ENCODE measurements at places on chromosomes 4 and X.

DNA sequence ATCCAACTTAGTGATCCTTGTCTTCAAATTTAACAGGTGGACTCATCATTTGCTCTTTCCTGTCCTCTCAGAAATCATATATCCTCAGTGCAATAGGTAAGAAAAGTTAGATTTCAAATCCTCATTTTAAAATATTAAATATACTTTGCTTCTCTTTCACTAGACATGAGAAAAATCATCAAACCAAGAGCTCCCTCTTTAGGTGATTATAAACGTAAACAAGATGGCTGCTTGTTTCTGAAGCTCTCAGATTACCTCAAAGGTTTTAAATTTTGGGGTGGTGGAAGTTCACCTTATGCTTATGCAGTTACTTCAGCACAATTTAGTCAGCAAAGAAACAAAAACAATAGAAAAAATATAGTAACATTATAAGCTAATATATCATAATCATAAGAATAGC, 27.3 kb downstream of the CSN3 start:
- no peak for DNase-seq

- DNase-seq: no peak
Observed at GRCh38 chr4:140296335-140297220, 76.9 kb upstream of the SCOC start.

DNA sequence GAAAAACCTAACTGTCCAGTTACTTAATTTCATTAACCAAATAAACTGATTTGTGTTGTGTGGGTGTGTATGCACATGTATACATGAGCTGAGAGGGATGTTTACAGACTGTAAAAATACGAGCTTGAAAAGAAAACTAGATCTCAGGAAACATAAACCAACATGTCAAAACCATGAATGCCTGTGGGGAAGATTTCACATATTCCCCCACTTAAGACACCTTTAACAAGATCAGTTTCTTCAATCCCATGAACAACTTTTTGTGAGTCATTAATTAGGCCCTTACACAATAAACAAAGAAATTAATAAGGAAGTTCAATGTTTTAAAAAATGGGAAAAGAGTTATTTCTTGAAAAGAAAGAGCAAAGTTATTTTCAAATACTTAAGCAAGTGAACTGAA, 170.8 kb downstream of the ZNF674 start:
- DNase-seq: no peak

DNA sequence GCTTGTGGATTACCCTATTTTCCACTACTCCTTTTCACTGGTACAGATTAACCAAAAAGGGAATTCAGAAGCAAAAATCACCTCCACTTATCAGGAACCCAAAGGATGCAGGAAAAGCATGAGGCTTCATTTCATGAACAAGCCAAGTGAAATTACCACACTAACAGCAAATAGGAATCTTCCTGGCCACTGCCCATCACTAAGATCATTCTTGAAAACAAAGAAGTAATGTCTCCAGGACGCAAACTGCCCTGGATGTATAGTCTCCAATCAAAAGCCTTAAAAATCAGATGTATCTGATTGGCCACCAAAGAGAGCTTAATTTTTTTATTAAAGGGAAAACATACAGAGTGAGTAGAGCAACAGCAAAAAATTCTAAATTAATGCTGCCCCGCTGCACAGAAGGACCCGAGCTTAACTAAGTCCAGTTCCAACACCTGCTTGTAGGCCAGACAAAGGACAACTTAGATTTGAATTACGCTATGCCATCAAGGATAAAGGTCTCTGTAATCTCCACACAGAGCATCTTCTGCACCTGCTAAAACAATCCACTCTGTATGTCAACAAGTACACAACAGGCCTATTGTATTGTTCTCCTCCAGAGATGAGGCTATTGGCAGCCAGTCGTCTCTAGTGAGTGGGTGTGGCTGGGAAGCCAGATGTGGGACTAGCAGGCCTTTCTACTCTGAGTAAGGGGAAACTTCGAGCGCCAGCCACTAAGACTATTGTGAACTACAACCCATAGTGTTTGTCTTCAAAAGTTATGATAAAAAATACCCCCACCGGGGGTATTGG, 12.4 kb downstream of the ZDHHC9 start:
- DNase-seq: no peak

DNA sequence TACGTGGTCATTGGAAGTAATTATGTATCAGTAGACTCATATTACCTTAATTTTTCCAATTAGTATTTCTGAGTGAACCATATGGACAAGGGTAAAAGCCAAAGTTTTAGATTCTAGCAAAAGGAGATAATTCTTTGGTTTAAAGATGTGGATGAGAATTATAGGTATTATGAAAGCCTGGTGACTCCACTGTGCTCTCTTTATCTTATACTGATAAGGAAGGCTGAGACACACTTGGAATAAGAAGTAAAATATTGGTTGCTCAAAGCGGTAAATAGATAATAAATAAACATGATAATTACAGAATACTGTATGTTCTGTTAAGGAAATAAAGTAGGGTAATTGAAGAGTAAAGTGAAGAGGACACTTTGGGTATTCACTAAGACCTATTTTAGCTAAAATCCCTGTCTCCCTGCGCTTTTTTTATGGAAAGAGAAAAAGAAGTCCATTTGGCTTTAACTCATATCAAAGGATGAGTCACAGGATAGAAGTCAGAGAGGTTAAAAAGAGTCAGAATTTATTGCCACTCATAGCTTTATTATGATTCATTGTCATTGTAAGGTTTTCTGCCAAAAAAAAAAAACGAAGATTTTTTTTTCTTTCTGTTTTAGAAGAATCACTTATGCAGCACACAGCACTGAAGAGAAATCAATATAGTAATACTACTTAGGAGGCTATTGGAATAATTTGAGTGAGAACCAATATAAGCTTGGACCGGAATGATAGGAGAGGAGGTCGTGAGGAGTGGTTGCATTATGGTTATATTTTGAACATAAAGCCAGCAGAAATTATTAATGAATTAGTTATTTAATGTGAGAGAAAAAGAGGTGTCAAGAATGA, 2463.1 kb downstream of the ARAP2 start:
- DNase-seq: no peak

DNA sequence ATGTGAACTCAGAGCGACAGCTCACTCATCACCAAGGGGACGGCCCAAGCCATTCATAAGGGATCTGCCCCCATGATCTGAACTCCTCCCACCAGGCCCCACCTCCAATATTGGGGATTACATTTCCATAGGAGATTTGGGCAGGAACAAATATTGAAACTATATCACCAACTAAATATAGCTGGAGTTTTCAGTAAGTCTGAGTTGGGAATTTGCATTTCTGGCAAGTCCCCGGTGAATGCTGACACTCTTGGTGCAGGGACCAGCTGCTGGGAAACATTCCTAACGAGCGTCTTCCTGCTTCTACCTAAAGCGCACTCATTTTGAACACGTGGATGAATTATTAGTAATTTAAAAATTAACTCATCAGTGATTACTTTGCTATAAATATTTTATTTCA, 13.2 kb downstream of the CLDN34 start:
- DNase-seq: no peak

GRCh38 chr4:7417639-7418038, 17.1 kb downstream of the PSAPL1 start:
- DNase-seq: no peak

GRCh38 chr4:29541757-29542156, 1178.4 kb upstream of the PCDH7 start:
- DNase-seq: no peak

DNA sequence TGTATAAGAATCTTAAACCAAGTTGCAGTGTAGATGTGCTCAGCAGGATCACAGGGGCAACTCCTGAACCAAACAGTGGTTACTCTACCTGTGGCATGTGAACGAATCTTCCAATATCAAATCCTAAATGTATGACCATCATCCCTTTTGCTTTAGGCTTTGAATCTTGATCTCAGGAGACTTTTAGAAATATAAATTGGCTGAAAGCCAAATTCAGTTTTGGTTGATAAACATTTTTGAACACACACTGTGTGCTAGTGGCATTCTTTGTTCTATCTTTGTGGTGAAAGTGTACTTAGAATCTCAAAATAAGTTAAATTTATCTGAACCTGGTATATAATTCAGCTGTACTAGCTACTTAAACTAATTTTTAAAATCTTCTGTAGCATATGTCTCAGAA, 4.6 kb upstream of the ARHGAP6 start:
- DNase-seq: no peak

- DNase-seq: no peak
Observed at GRCh38 chrX:123184866-123185276, 793 bp downstream of the GRIA3 start.

DNA sequence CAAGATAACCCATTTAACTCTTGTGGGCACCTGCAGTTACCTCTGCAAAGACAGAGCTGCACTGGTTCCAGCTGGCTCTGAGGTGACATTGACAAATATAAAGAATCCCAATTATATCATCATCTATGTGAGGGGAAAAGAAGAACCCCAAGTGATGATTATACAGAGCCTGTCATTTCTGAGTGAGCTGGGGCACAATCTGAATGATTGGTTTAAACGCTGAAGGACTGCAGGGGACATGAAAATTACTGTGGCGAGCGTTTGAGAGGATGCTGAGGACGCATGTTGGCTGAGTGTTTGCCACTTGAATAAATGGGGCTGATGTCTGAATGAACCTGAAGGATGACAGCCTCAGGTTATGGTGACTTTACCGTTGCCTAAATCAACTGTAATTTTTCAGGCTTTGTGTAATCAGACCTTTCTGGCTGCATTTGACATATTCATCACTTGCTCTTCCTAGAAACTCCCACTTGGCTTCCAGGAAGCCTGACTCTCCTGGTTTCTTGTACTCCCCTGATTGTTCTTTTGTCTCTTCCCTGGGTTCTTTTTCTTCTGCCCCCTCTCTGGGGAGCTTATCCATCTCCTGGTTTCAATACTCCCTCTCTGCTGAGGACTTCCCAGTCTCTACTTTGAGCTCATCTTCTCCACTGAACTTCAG, 4.1 kb upstream of the HSD17B10 start:
- DNase-seq: no peak

- DNase-seq: no peak
Observed at GRCh38 chr4:111501946-111502345, 643.3 kb upstream of the FAM241A start.

DNA sequence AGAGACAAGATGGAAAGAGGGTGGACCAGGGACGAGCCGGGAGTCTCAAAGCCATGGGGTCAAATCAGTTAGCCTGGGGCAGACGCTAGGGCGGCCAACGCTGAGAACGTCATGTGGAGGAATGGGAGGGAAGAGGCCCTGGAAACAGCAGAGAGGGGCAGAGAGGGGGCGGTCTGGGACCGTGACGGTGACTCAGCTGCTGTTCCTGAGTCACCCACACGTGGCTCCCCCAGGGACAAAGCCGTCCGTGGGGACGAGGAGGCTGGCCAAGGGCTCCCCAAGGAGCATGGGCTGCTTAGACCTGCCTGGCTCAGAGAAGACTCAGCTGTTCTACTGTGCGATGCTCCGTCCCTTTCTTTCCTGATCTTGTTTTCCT, 108.4 kb upstream of the LRPAP1 start:
- DNase-seq: no peak

DNA sequence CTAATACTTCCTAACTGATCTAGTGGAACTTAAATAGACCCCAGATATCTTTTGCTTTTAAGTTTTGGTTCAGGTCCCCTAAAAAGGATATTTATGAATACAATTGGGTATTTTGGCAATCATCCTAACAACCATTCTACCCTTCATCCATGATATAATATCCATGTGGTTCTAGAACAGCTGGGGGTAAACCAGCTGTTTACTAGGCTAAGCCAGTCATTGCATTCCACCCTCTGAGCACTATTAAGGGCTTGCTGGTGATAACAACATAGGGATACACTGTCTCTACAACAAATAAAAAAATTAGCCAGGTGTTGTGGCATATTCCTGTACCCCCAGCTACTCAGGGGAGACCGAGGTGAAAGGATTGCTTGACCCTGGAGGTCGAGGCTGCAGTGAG, 54.8 kb upstream of the MAPK10 start:
- no peak for DNase-seq

- DNase-seq: no peak
Observed at GRCh38 chr4:62455871-62456270, 1255.7 kb downstream of the ADGRL3 start.

DNA sequence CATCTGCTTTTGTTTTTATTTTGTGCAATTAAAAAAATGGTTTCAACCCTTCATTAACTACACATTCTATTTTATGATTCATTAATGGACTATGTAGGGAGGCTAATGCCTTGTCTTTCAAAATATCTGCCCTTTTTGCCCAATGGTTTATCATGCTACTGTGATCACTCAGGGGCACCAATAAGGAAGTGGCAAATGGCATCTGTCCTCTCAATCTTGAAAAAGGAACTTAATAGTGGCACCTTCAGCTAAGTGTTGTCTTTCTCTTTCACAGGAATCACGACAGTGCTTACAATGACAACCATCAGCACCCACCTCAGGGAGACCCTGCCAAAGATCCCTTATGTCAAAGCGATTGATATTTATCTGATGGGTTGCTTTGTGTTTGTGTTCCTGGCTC, 57.1 kb downstream of the COMMD8 start:
- DNase-seq: no peak

DNA sequence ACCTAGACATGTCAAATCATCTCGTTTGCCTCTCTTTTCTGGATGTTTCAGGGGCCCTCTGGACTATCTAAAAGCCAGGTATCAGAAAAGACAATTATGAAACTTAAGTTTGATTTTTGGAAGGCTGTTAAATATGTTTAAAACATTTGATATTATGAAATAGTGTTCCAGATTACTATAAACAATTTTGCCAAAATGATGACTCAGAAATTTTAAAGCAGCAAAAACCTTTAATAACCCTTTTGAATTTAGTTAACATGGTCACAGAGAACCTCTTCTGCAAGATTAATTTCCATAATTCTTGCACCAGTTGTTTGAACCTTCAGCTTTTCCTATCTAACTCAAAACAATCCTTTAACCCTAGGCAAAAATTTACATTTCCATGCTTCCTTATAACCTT, 18.8 kb upstream of the FAM47E start:
- DNase-seq: no peak

GRCh38 chr4:38469410-38469809, 194.6 kb upstream of the KLF3 start:
- no peak for DNase-seq

- DNase-seq: no peak
Observed at GRCh38 chr4:182212211-182212761, 30.9 kb upstream of the TENM3 start.

GRCh38 chr4:152342293-152342692, 193.6 kb downstream of the FBXW7 start:
- DNase-seq: no peak

GRCh38 chr4:8147231-8147970, 11.2 kb downstream of the ABLIM2 start:
- DNase-seq: no peak

- DNase-seq: no peak
Observed at GRCh38 chrX:113743069-113743468, 840.8 kb upstream of the HTR2C start.
